Colonic mucosa (tissue), 4 donors: ENCODE measurements at places on chromosomes 4 and X.

DNA sequence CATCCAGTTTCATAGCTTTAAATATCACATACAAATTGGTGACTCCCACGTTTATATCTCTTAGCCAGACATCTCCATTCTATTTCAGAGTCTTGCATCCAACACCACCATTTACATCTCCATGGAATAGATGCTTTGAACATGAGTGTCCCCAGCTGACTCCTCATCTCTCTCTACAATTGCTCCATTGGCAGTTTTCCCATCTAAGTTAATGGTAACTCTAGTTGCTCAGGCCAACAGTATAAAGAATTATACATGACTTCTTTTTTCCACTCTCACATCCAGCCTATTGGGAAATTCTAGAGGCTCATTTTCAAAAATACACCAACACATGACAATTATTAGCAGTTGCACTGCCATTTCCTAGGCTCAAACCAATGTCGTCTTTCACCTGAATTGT lies 388.2 kb downstream of the STIM2 start:
- no peak for DNase-seq

GRCh38 chr4:8571702-8572685 lies 8.2 kb upstream of the GPR78 start:
- no peak for DNase-seq

GRCh38 chr4:156638334-156638733 lies 333.3 kb downstream of the PDGFC start:
- no peak for DNase-seq

- no peak for DNase-seq
Measured at GRCh38 chrX:31217084-31217483, 145.2 kb upstream of the FTHL17 start.

- no peak for DNase-seq
Measured at GRCh38 chr4:123419885-123420755, 23.5 kb downstream of the SPRY1 start.

DNA sequence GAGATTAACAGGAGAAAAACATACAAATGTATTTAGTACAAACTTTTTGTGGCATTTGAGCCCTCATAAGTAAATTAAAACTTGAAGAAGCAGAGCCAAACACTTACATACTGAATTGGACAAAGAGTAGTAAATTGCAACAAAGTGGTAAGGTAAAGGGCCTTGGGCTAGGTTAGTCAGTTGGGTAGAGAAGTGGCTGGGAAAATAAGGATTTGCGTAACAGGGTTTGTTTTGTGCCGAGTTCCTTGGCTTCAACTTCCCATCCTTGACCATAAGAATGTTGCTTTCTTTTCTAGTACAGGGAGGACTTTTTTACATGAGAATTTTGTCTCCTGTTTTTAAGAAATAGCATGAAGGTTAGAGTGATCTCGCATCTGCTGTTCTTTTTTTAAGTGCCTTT lies 33.3 kb upstream of the DSPP start:
- no peak for DNase-seq

- DNase-seq: no peak
Measured at GRCh38 chr4:119671205-119671604, 42.6 kb upstream of the PDE5A start.

DNA sequence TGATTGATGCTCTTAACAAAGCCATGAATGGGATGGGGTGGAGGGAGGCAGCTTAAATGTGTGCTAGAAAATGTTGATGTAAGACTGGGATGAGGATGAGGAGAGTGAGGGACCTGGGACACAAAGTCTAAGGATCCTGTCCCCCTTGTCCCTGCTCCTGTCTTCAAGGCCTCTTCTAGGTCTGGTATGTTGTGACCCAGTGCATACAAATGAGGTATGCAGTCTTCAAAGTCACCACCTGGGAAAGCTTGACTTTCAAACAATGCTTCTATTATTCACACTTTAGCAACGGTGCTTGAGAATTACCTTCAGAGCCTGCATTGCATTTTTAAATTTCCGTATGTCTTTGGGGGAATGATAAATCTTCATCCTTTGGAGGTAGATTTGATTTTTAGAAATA lies 88.4 kb upstream of the SLC34A2 start:
- DNase-seq: no peak

GRCh38 chr4:142614621-142615323 lies 231.3 kb downstream of the INPP4B start:
- DNase-seq: no peak
